HS-27A (cell line): ENCODE measurements at places on chromosomes 13 and 19.

GRCh38 chr13:28258417-28258816, 120.1 kb downstream of the PAN3 start:
- no peak for DNase-seq

GRCh38 chr13:84864341-84864740, 934.9 kb downstream of the SLITRK6 start:
- no peak for DNase-seq

DNA sequence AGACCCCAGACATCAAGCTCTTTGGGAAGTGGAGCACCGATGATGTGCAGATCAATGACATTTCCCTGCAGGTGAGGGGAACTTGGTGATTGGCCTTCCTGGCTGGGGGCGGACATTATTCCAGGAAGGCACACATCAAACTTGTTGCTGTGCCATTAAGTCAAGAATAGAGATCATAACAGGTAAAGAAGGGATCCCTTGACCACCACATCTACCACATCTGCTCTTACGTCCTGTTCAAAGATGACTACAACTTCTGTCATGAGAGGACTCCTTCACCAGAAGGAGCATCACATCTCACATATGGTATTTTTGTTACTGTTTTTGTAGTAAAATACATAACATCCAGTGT, 1.1 kb downstream of the RPS5 start:
- no peak for DNase-seq

DNA sequence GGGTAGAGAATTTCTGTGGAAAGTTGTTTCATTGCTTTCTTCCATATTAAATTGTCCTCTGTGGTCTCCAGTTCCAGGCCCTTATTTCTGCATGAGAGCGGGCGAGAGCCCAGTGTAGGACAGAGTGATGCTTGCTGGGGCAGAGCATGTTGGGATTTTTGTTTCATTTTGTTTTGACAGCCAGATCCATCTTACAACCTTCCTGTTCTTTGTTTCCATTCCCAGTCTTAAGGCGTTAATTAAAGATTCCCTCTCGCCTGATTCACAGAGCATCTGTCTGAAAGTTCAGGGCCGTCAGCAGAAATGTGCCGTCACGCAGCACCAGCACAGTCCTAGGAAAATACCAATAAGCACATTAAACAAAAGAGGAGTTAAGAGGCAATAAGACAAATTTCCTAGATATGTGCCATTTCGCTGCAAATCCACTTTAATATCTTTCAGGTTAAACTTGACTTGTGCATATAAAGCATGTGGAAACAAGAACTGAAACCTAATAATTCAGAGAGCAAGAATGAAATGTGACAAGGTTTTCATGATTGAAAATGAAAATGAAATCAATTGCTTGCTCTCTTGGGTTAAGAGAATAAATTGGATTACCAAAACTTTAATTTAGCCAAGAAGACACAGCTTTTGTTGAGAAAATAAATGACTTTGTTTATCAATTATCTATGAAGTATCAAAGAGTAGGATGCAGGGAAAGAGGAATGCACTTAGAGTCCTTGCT, 210.7 kb upstream of the SLC10A2 start:
- DNase-seq, result no peak

GRCh38 chr19:11098861-11099260, 9.6 kb downstream of the LDLR start:
- DNase-seq, result no peak

- no peak for DNase-seq
Measured at GRCh38 chr13:48160606-48161278, 65.8 kb upstream of the MED4 start.
